ENCODE measurements at places on chromosomes 13 and 19. TPM values are rescaled to one million over a fixed set of nuclear protein-coding genes. Genes with fewer than 3 reads are reported as not detected.

CRB3 gene
- 2.3 TPM for total RNA-seq

DAZAP1 gene
- 373 TPM for total RNA-seq

C19orf85 gene
- not detected for total RNA-seq

DAND5 gene
- 0.77 TPM for total RNA-seq

SULT2A1 gene
- not detected for total RNA-seq

ZNF160 gene
- 40.4 TPM for total RNA-seq

SERPINE3 gene
- not detected for total RNA-seq

- DNase-seq: no peak
Observed at GRCh38 chr13:38697197-38697596, 10.3 kb downstream of the FREM2 start.

GRCh38 chr13:97512732-97513131 lies 78.8 kb downstream of the RAP2A start:
- DNase-seq: no peak

DNA sequence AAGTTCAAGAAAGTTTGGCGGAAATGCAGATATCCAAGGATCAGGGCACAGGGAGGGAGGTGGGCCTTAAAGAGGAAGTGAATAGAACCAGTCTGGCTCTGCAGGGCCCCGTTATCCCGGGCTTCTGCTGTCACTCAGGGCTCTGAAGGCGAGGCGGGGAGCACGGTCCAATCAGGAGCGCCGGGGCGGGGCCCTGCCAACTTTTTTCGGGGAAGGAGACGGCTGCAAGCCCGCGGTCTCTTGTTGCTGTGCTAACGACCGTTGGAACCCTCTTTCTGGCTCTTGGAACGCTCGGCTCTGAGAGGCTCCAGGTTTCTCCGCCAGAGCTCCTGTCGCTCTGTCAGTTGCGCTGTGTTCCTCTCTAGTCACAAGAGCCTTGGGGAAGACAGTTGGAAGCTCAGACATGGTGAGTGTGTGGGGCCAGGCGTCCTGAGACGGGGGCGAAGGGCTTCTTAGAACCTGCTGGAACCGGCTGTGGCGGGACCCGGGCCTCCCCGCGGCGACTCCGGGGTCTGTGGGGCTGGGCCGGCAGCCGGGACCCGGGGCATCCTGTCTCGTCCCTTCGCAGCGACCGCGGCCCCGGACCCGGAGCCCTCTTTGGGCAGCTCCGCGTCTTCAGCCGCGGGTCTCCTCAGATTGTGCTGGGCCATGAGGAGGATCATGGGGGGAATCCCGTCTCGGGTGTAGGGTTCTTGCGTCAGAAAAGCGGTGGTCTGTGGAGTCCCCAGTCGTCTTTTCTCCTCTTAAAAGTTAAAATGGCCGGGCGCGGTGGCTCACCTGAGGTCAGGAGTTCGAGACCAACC lies 27.7 kb downstream of the ZNF844 start:
- DNase-seq: no peak

DNA sequence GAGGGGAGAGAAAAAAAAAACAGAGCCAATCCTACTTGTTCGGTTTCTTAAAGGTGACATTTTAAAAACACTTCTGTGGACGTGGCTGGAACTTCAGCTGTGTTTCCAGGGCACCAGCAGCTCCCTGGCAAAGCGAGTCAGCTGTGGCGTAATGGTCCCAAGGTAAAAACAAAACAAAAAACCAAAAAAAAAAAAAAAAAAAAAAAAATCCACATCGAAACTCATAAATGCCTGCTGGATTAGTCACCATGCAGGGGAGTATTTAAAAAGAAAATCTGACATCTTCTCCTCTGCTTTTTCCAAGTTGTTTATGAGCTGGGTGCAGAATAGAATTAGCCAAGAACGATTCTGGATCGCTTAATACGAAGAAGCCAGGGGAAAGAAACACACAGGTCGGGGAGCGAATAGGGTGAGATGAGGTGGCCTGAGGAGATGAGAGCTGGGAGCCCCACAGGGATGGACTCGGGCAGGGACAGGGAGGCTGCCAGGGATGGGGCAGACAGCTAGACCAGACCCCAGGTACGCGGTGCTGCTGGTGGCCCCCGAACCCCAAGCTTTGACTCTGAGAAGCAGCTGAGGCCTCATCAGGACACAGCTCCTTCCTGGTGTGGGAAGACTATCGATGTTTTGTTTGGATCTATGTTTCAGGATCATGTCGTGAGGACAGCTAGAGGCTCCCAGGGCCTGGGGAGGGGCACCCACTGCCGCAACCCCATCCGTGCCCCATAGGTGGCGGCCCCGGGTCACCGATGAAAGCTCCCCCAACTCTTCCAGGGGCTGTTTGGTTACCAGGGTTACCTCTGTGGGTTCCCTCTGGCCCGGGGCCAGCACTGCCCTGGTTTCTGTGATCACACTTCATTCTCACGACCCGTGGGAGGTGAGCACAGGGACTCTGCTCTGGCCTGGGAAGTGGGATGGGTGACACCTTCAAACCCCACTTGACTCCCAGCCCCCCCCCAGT lies 3.1 kb upstream of the CTXN1 start:
- peak; percentile 51 for DNase-seq

GRCh38 chr13:52804202-52804641 lies 44.2 kb downstream of the PCDH8 start:
- no peak for DNase-seq

- no peak for DNase-seq
Observed at GRCh38 chr13:30799356-30799824, 64.0 kb downstream of the ALOX5AP start.

DNA sequence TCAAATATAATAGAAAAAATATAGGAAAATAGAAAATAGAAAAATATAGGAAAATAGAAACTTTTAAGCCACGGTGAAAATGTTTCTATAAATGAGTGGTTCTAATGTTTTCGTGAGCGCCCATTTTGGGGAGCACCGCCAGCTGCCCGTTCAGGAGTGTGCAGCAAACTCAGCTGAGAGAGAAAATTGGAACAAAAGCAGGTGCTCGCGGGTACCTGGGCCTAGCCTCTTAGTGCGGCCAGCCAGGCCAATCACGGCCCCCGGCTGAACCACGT lies 204 bp upstream of the PDX1 start:
- DNase-seq: no peak

GRCh38 chr13:90485436-90485835 lies 862.1 kb upstream of the MIR17HG start:
- DNase-seq: no peak

- DNase-seq: no peak
Observed at GRCh38 chr19:41548047-41548446, 27.9 kb upstream of the CEACAM21 start.

DNA sequence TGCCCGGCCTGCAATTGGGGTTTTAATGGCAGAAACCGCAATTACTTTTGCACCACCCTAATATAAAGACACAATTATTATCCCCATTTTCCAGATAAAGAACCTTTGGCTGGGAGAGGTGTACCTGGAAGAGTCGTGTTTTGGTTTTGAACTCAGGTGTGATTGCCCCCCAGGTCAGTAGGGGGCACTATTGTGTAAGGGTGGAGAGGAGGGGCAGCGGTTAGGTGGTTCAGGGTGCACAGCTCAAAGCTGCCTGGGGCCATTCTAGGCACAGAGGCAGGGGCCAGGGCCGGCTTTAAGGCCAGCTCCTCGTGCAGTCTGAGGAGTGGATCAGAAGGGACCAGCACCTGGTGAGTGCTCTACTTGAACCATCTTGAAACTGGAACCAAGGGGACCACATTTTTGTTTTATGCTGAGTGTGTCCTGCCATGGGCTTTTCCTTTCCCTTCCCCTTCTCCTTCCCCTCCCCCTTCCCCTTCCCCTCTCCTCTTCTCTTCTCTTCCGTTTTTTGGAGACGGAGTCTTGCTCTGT lies 5.8 kb upstream of the FCGRT start:
- peak; percentile 78 for DNase-seq

DNA sequence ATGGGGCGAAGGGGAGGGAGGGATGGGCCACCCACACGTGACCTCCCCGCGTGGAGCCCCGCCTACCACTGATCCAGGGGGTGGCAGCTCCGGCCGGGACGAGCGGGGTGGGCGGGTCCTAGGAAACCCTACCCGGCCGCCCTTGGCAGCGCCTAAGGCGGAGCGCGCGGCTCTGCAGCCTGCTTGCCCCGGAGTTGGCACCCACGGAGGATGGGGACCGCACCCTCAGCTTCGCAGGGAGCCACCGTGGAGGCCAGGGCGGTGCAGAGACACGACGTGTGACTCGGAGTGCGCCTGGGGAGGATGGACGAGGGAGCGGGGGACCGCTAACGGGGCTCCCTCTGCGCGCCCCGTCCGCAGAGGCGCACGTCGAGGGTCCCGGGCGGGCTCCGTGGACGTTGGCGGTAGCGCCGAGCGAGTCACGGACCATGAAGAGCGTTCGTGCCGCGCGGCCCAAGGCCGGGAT lies at the start of gene RGS9BP:
RGS9BP (plus strand) TSS at position 129 of the 466 bp plus-strand sequence. CDS start 416 bp downstream, outside the sequence.
- no peak for DNase-seq

DNA sequence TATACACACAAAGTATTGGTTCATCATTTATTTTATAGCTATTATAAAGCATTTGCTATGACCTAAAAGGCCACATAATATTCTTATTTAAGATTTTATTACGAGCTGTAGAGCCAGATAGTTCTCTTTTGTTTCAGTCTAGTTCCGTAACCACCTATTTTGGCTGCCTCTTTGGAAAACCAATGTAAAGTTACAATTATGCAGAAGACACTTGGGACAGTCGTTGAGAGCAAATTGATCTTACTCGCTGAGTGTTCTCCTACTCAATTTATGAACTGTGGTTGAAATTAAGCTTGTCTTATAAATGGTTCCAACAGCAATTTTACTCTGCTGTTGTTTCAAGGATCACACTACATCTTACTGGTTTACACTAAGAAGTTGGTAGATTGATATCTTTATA lies 122.3 kb downstream of the SLC7A1 start:
- DNase-seq: no peak

DNA sequence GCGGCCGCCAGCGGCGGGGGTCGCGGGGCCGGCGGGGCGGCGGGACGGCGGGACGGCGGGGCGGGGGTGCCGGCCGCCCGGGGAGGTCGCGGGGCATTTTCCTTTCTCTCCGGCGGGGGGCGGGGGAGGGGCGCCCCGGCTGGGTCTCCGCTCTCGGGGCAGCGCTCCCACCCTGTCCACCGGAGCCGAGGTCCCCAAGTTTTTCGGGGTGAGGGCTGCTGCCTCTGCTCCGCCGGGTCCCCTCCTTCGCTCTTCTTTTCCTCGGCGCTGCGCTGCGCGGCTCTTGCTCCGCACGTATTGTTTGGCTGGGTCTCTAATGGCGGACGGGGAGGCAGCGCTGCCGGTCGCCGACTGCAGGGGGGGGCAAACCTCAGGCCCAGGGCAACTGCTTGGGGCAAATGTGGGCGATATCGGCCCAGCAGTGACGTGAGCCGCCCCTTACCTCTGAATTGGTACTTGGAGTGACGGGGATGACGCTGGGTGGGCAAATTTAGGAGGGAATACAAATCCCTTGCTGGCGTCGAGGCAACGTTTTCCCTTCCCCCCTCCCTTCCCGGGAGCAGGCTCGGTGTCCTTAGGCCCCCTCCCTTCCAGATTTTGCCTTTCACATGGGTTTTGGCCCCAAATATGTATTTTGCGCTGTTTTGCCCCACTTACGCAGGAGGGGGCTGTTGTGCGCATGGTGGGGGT lies 759 bp downstream of the ZMYM2 start:
- DNase-seq: peak; percentile 73

DNA sequence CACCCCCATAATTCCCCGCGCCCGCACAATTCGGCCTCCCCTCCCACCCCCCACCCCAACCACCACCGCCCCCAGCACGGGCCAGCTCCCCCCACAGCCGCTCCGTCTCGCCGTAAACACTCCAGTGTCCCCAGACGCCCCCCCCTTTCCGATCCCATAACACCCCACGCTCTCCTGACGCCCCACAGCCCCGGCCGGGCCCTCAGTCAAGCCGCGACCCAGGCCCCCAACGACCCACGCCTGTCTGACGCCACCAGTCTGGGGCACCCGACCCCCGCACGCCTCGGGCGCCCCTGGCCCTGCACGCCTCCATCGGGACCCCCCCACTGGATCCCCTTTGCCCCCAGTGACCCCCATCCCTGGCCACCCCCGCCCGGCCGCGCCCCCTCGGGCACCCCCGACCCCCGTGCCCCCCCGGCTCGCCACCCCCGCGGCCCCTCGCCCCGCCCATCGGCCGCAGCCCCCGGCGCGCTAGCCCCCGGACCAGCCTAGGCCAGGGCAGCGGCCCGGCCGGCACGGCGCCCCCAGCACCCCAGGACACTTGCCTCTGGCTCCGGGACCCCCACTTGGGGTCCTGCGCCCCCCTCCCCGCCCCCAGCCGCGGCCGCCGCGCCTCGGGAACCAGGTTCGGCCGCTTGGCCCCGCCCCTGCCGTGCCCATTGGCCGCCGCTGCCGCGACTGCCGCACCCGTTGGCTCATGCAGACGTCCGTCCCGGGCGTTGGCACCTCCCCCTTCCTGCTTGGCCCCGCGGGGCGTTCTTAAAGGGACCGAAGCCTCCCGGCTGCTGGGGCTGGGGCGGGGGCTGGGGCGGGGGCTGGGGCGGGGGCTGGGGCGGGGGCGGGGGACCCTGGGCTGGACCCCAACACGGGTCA lies at the start of gene FKBP8:
FKBP8 (minus strand) TSS at position 633 of the 873 bp plus-strand sequence. CDS start 1,603 bp downstream, outside the sequence.
- DNase-seq: peak; percentile 94

DNA sequence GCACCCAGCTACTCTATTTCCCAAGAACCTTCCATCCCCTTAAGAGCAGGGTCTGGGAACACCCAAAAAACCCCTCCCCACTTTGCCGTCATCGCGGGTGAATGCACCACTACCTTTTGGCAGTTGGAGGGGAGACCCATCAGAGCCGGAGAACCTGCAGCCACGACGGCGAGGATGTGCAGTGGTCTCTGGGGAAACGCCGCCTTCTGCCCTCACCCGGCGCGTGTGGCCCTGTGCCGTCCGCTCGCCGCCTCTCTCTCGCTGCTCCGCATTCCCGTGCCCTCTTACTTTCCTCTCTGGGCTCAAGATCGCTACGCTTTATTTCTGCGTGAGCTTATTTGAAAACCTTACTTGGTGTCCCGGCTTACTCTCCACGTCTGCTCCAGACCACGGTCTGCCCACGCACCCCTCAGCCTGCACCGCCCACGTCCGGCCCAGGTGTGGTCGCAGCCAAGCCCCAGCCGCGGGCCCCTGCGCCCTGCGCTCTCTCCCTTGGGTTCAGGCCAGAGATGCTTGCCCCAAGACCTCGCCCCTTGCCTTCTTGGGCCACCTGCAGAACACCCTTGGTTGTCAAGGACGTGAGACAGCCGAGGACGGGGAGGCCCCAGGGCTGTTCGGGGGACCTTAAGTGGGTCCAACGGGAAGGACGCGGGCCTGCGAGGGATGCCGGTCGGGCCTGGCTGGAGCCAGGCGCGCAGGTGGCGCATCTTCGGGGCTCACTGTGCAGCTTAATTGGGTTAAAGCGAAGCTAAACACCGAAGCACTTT lies 2.0 kb upstream of the MAB21L1 start:
- DNase-seq: no peak

DNA sequence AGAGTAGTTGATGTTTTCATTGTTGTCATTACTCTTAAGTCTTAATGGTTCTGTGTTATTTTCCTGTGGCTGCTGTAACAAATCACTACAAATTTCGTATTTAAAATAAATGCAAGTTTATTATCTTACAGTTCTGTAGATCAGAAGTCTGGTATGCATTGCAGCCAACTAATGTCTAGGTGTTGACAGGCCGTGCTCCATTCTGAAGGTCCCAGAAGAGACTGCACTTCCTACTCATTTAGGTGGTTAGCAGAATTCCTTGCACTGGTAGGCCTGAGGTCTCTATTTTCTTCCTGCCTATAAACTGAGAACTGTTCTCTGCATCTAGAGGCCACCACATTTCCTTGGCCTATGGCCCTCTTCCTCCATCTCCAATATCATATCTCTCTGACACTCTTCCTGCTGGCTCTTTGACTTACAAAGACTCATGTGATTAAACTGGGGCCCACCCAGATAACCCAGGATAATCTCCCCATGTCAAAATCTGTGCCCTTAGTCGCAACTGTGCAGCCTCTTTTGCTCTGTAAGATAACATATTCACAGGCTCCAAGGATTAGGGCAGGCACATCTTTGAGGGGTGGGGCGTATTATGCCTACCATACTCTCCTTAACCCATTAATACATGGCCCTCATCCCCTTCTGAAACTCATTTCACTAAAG lies 468.4 kb downstream of the FOXO1 start:
- no peak for DNase-seq
